Activated CD4-positive, alpha-beta memory T cell treated with anti-CD3 and anti-CD28 coated beads for 36 hours (primary cell): ENCODE measurements at places on chromosomes 3 and 15. TPM values are rescaled to one million over a fixed set of nuclear protein-coding genes. Genes with fewer than 3 reads are reported as not detected.

- DNase-seq: no peak
Observed at GRCh38 chr15:66178531-66178910, 75.0 kb downstream of the MEGF11 start.

GRCh38 chr15:74449643-74450205 is 11.2 kb downstream of the UBL7 start:
- no peak for DNase-seq

MCF2L2 gene
- total RNA-seq: 4.7 TPM

TMEM266 gene
- 0.14 TPM for total RNA-seq

PLD1 gene
- total RNA-seq: 0.99 TPM

DNA sequence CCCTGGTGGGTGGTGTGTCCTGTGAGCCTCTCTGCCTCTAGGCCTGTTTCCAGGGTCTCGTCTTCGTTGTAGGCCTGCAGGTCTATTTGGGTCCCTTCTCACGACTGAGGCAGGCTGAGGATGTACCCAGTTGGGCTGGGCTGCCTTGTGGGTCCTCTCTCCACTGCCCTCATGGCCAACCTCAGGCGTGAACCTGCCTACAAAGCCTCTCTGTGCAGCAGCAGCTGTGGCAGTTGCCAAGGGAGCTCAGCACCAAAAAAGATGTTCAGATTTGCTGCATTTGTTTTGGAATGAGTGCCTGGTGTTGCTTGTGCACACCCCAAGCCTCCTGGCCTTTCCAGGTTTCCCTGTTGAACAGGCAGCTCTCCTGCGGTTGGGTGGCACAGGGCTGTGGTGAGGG is 13.4 kb downstream of the KLF13 start:
- no peak for DNase-seq

TRAT1 gene
- total RNA-seq: 19.9 TPM

- DNase-seq: no peak
Observed at GRCh38 chr3:49702672-49703071, 13.3 kb downstream of the RNF123 start.

GRCh38 chr3:53495520-53496391 is 1.3 kb downstream of the CACNA1D start:
- DNase-seq: peak; percentile 11

MRAS gene
- total RNA-seq: 0.10 TPM

DNA sequence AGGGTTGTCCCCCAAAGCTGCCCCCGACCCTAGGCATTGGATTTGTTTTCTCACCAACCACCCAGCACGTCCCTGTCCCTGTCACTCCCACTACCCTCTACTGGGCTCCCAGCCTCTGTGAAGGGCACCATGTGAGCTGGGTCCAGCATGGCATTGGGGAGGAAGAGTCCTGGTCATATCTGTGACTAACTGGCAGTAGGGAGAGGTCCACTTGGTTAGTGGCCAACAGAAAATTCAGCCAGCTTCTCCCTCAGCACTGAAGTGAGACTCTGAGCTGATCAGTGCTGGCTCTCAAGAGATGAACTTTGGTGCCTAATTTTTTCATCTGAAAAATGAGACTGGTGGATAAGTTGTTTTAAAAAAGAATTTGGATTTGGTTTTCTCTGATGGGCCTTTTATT is 11.3 kb upstream of the KIF23 start:
- no peak for DNase-seq

GRCh38 chr3:171615686-171616085 is 155.5 kb upstream of the TNIK start:
- no peak for DNase-seq
